Natural killer cell (primary cell): ENCODE measurements at places on chromosomes 5 and 9. TPM values are rescaled to one million over a fixed set of nuclear protein-coding genes. Genes with fewer than 3 reads are reported as not detected.

The THG1L gene
- 3.5 TPM for total RNA-seq

The GPR150 gene
- total RNA-seq: 0.97 TPM

The PCDHA5 gene
- total RNA-seq: not detected

GRCh38 chr9:133534346-133535291 is at the start of gene ADAMTSL2:
Gene ADAMTSL2, plus strand, starts transcription at chr9:133534704. Its CDS starts 2,009 bp downstream, at chr9:133536713.
- H3K4me1 ChIP-seq: peaks cover 24% of the 10 kb centered on the region
- peak; percentile 78 for DNase-seq
- no peaks in the 10 kb centered on the region for H3K36me3 ChIP-seq

GRCh38 chr5:133155326-133155969 is 103.6 kb downstream of the HSPA4 start:
- H3K36me3 ChIP-seq: no peaks in the 10 kb centered on the region
- no peak overlapping the region for H3K4me3 ChIP-seq
- no peak overlapping the region for H3K27ac ChIP-seq
- DNase-seq: no peak
- no peaks in the 10 kb centered on the region for H3K4me1 ChIP-seq

The LEAP2 gene
- 0.70 TPM for total RNA-seq
